Endothelial cell of umbilical vein (primary cell): ENCODE measurements at places on chromosomes 6 and 20. TPM values are rescaled to one million over a fixed set of nuclear protein-coding genes. Genes with fewer than 3 reads are reported as not detected.
A peak's percentile ranks its signal among the peaks of the same experiment; 100 is the strongest.

DNA sequence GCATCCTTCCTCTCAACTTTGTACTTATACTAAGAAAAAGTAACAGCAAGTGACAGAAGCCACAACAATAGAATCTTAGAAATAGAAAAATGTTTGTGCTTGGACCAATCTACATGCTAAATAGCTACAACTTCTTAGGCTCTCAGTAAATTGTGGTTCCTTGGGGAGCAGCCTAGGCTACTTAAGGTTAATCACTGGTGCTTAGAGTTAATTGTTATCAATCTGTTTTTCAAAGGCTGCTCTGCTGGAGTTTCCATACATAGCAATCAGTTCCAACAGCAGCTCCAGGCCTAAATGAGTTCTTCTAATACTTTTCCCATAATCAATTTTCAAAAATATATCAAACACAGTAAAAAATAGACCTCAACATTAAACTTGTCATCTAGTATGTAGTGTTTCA, 571.4 kb downstream of the EPHA7 start:
- DNase-seq: no peak
- no peaks in the 10 kb centered on the region for H3K4me1 ChIP-seq
- no peaks in the 10 kb centered on the region for H3K36me3 ChIP-seq

GRCh38 chr6:37640786-37641395, 56.8 kb downstream of the MDGA1 start:
- H3K27ac ChIP-seq: no peak overlapping the region
- no peak overlapping the region for H3K4me3 ChIP-seq
- no peaks in the 10 kb centered on the region for H3K36me3 ChIP-seq
- H3K27me3 ChIP-seq: no peaks in the 10 kb centered on the region

DNA sequence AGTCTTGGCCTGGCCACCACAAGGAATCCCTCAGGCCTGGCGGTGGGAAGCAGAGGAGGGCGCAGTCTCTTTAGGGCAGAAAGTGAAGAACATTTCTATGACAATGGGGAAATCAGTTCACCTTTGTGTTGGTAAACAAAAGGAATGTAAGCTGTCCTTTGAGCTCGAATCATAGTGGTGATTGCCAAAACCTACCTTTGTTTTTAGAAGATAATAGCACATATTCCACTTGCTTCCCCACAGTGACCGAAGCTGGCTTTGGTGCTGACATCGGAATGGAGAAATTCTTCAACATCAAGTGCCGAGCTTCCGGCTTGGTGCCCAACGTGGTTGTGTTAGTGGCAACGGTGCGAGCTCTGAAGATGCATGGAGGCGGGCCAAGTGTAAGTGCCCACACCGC, 144.1 kb downstream of the MTHFD1L start:
- H3K4me1 ChIP-seq: peaks cover 45% of the 10 kb centered on the region
- H3K4me3 ChIP-seq: no peak overlapping the region
- DNase-seq: no peak
- no peaks in the 10 kb centered on the region for H3K36me3 ChIP-seq
- H3K27me3 ChIP-seq: no peaks in the 10 kb centered on the region

The HSP90AB1 gene
- total RNA-seq: 1,088 and 1,201 TPM in 2 replicates

DNA sequence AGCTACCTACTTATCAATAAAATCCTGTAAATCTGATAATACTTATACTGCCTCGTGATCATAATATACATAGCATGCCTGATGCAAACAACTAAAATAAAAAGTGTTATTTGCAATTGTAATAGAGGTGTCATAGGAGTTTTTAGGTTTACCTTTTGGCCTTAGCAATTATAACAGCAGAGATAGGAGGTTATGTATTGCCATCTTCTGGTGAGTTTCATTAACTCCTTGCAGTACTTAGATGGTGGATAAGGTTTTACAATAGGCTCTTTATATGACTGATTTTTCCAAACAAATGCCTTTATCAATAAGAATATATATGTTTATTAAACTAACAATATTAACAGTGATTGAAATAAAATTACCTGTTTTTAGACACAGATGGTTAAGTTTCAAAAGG, 27.8 kb upstream of the MYCT1 start:
- peak; percentile 67 for DNase-seq
- no peaks in the 10 kb centered on the region for H3K27me3 ChIP-seq
- no peak overlapping the region for H3K27ac ChIP-seq
- H3K36me3 ChIP-seq: no peaks in the 10 kb centered on the region

DNA sequence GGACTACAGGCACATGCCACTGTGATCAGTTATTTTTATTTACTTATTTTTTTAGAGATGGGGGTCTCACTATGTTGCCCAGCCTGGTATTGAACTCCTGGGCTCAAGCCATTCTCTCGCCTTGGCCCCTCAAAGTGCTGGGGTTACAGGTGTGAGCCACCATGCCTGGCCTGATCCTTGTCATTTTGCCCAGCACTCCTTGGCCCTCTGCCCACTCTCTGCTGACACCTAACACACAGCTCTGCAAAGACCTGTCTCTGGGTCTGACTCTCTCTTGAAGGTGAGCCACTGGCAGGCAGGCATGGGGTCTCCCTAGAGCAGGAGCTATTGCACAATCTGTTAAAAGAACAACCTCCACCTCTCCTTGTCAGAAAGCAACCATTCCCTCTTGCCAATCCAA, 155.6 kb downstream of the ZFP64 start:
- no peak overlapping the region for H3K27ac ChIP-seq
- no peak for DNase-seq
- H3K4me3 ChIP-seq: no peak overlapping the region
- H3K4me1 ChIP-seq: peaks cover 23% of the 10 kb centered on the region
- H3K27me3 ChIP-seq: no peaks in the 10 kb centered on the region

DNA sequence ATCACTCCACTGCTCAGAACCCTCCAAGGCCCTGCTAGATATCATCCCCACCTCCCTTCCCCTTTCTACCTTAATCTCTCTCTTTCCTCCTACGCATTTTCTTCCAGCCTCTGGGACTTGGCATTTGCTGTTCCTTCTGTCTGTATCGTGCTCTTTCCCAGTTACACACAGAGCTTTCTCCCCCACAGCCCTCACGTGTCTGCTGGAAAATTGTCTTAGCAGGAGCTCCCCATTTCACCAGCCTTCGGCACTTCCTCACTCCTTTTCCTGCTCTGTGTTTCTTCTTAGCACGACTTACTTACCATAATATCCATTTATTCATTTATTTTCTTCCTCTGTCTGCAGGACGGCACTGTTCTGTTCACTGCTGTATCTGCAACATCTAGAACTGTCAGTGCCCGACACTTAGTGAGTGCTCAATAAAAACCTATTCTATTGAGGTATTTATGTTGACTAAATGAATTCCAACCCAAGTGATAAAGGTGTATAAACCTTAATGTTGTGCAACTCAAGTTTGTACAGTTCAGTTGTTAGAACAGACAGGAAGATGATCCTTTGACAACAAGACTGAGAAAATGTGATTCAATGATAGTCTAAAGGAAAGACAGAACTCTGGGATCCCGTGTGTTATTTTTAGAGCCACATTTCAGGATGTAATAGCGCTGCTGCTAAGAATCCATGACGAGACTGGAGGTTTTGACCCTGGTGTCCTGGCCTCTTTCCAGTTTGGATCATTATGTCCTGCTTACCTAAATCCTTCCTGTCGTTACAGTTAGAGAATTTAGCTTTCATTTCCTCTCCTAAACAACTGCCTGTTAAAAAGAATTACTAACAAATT, 170.1 kb upstream of the LAMP5 start:
- peak; percentile 64 for DNase-seq
- no peak overlapping the region for H3K27ac ChIP-seq
- peaks cover 19% of the 10 kb centered on the region for H3K4me1 ChIP-seq
- H3K27me3 ChIP-seq: no peaks in the 10 kb centered on the region
- no peak overlapping the region for H3K4me3 ChIP-seq

GRCh38 chr20:36112112-36112511, 42.4 kb upstream of the EPB41L1 start:
- peaks cover 8% of the 10 kb centered on the region for H3K27me3 ChIP-seq
- H3K27ac ChIP-seq: no peak overlapping the region
- H3K36me3 ChIP-seq: no peaks in the 10 kb centered on the region
- H3K4me1 ChIP-seq: no peaks in the 10 kb centered on the region

DNA sequence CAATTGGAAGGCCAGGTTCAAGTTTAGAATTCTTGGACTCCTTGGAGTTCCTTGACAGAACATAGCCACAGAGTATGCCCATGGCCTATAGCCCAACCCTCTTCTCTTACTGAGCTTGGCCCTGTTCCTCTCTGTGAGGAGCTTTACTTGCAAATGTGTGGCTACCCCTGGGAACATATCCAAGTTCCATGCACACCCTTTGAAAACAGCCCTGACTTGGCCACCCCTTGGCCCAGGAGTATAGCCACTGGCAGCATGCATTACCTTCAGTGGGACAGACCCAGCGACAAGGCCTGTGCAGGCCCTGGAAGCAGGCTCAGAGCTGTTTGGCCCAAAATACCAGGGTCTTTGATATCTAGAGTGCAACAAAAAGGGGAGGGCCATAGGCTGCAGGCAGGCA, 19.5 kb upstream of the MAS1 start:
- no peaks in the 10 kb centered on the region for H3K27me3 ChIP-seq
- no peak for DNase-seq
- no peaks in the 10 kb centered on the region for H3K4me1 ChIP-seq
